SJCRH30 (cell line): ENCODE measurements at places on chromosomes 4 and X.

DNA sequence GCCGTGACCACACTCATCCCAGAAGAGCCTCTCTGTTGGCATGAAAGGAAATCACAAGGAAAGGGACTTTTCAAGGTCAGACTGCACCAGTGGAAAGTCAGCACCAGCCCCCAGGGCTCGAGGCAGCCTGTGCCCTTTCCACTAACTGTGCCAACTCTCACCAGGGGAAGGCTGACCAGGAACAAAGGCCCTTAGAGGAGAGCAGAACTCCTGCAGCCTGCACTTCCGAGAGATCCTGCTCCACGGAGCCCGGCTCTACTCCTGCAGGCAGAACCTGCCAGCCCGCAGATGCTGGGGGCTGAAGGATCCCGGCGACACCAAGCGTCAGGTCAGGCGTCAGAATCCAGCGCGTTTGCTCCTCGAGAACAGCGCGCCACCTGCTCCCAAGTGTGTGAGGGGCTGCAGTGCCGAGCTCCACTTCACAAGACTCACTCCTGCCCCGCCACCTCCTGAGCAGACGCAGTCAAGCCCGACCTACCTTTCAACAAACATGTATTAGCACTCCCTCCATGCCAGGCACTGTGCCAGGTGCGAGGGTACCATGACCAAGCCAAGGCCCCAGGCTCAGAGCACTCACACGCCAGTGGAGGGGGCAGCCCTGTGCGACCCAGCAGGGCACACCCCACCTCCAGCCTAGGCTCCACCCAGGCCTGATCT is 13.6 kb upstream of the HELT start:
- H3K4me3 ChIP-seq: no peak overlapping the region
- H3K4me1 ChIP-seq: no peaks in the 10 kb centered on the region
- no peaks in the 10 kb centered on the region for H3K27me3 ChIP-seq
- no peaks in the 10 kb centered on the region for H3K36me3 ChIP-seq

DNA sequence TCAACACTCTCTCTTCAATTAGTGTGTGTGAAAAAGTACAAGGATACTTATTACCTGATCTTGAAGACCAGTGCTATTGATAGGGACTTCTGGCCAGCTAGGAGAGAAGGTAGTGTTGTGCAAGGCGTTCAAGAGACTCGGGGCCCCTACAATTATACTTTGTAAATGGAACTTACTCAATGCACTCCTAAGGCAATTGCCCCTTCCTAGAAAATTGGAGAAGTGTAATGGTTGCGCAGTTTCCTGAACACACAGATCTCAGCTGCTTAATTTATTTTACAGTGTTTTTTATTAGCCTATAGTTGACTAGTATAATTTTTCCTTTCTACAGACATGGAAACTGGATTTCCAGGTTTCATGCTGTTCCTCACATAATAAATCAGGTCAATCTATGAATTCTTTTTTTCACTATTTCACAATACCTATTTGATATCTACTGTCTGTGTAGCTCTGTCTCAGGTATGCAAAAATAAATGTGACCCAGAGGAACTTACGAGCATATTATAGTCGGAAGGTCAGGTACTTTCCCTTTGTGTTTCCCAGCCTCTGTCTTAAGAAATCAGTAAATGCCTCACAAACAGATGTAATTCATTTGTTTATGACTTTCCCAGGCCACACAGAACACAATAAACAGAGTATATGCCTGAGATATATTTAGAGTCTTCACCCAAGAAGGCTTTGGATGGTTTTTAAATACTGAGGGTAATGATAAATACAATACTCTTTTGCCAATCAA is 89.1 kb upstream of the TET2 start:
- H3K27ac ChIP-seq: no peak overlapping the region
- no peak overlapping the region for H3K4me3 ChIP-seq
- DNase-seq: no peak
- peaks cover 9% of the 10 kb centered on the region for H3K4me1 ChIP-seq
- H3K36me3 ChIP-seq: no peaks in the 10 kb centered on the region

- H3K27me3 ChIP-seq: no peaks in the 10 kb centered on the region
- H3K4me3 ChIP-seq: no peak overlapping the region
- H3K27ac ChIP-seq: no peak overlapping the region
- DNase-seq: no peak
Measured at GRCh38 chr4:107689912-107690587, 30.0 kb downstream of the PAPSS1 start.

GRCh38 chr4:167943872-167944505 is 148.3 kb upstream of the ANXA10 start:
- DNase-seq: no peak
- no peak overlapping the region for H3K4me3 ChIP-seq
- H3K27ac ChIP-seq: no peak overlapping the region

- H3K36me3 ChIP-seq: no peaks in the 10 kb centered on the region
- H3K27me3 ChIP-seq: no peaks in the 10 kb centered on the region
- no peak overlapping the region for H3K27ac ChIP-seq
Measured at GRCh38 chrX:1027133-1027532, 185.3 kb downstream of the CRLF2 start.

- H3K27me3 ChIP-seq: no peaks in the 10 kb centered on the region
- H3K36me3 ChIP-seq: no peaks in the 10 kb centered on the region
- H3K27ac ChIP-seq: peak overlapping the region; percentile 60
- DNase-seq: no peak
Measured at GRCh38 chr4:46249106-46249505, 125.3 kb upstream of the GABRG1 start.

DNA sequence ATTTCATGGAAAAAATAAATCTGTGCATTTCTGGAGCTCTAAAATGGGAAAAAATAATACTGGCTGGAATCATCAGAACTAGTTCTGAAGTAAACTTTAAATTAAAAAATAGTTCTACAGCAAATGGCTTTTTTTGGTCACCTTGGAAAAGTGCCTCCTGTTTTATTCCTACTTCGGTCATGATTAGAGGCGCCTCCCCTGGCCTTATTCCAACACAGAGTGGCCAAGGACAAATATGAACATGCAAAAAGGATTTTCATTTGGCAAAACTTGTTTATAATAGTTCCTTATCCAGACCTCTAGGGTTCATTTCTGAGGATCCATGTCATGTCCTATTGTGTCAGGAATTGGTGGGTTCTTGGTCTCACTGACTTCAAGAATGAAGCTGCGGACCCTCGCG is 11.1 kb upstream of the KLF8 start:
- no peaks in the 10 kb centered on the region for H3K27me3 ChIP-seq
- DNase-seq: no peak
- H3K4me3 ChIP-seq: no peak overlapping the region
- H3K4me1 ChIP-seq: no peaks in the 10 kb centered on the region

DNA sequence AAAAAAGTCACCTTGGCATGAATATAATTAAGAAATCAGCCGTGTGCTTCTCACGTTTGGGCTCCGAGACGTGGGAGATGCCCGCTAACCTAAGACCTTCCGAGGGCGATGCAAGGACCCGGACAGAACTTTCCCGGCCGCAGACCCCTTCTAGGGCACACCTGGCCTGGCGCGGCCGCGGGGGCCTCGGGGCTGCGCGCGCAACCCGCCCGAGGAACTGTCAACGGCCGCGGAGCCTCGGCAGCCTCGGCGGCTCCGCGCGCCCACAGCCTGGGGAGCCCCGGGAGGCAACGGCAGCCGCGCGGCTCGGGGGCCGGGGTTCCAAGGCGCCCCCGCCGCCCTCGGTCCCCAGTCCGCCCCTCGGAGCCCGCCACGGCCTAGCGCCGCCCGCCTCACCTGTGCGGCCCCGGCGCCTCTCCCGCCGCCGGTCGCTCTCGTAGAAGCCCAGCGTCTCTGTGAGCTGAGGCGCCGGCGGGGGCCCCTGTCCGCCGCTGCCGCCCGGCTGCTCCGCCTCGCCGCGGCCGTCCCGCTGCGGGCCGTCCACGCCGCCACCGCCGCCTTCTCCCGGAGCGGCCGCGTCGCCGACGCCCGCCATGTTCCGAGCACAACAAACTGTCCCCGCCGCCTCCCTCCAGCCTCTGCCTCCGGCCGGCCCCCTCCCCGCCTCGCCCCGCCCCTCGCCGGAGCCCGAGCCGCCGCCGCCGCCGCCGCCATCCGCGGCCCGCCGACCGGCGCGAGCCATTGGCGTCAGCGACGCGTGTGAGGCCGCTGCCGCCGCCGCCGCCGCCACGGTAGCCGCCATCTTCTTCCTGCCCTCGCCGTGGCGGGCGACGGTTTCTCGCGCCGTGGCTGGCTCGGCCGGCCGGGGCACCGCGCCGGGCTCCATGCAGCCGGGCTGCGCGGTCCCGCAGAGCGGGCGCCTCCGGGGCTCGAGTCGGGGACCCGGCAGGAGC is at the start of gene TAPT1:
Gene TAPT1 (minus strand): TSS at position 609 of the 953 bp plus-strand sequence. CDS start 14 bp downstream, at position 595.
- DNase-seq: peak; percentile 70
- H3K4me1 ChIP-seq: peaks cover 7% of the 10 kb centered on the region; the same call in 1 of the 2 replicates
- H3K36me3 ChIP-seq: no peaks in the 10 kb centered on the region

DNA sequence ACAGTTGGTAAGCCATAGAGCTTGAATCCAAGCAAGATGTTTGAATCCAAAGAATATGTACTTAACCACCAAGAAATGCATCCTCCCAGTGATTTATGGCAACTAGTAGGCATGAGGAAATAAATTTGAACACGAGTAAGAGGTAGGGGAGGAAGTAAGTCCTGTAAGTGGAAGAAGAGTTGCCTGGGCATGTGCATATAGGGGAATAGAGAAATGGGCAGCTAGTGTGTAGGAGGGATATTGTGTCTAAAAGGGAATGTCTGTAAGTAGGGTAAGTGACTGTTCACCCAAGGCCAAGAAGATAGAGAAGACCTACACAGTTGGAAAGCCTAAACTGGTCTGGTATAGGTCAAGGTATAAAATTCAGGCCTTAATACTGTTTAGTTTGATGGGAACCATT is 4.6 kb downstream of the SH3BGRL start:
- no peak overlapping the region for H3K27ac ChIP-seq
- no peak for DNase-seq
- H3K4me1 ChIP-seq: no peaks in the 10 kb centered on the region
- no peak overlapping the region for H3K4me3 ChIP-seq
- H3K36me3 ChIP-seq: no peaks in the 10 kb centered on the region
